Activated CD4-positive, alpha-beta T cell treated with anti-CD3 and anti-CD28 coated beads for 4 hours (primary cell): ENCODE measurements at places on chromosomes 2 and 18.

DNA sequence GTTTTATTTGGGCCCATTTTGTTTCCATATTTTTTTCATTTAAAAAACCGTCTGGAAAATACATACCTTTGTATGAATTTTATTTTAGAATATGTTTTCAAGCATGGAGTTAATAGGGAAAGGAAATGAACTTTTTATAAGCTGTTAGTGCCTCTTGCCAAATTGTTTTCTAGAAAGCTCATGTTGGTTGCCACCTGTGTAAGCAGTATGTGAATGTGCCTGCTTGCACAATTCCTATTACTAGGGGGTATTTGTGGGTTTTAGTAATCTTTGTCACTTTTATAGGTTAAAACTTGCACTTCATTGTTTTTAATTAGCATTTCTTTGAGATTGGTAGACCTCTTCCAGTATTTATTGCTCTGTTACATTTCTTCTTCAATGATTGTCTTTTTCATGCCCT is 107.3 kb downstream of the TANC1 start:
- DNase-seq = no peak

GRCh38 chr2:62654423-62654791 is 51.1 kb upstream of the EHBP1 start:
- DNase-seq = no peak

GRCh38 chr2:40592218-40592617 is 140.3 kb upstream of the SLC8A1 start:
- DNase-seq = no peak

DNA sequence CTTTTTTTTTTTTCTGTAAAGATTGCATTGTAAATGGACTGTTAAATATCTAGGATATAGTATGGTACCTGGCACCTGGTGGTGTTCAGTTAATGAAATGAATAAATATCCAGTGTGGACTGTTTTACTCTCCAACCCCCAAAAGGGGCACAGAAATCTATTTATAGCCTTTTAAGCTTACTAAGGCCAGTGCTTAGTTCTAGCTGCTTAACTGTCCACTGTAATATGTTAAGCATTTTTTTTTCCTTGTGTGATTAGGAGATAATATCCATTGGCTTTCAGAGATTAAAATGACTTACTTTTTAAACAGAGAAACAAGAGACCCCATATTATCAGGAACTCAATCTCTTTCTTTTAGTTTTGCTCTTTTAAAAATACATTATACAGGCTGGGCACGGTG is 84.4 kb downstream of the ZNF532 start:
- DNase-seq = no peak

DNA sequence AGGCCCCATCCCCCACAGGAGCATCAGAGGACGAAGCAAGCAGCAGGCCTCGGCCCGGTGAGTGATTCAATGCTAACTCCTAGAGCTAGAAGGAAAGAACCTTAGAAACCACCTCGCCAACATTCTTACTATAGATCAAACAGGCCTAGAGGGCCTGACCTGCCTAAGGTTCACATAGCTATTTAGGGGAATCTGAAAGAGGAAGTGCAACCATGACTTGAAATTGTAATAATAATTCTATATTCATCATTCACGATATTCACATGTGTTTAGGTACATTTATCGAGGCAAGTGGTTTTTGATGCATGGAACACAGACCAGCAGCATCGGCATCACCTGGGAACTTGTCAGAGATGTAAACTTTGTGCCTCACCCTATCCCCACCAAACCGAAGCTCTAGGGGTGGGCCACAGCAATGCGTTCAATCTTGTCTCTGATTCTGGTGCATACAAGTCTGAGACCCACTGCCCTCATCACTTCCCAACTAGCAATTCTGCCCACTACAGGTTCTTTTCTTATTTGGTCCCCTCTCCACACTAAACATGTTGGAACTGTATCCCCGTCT is 78.0 kb upstream of the DNMT3A start:
- no peak for DNase-seq
